ENCODE measurements at places on chromosomes 2 and 18.

GRCh38 chr18:74604361-74604760 lies 6.7 kb downstream of the ZNF407 start:
- no peak for DNase-seq

DNA sequence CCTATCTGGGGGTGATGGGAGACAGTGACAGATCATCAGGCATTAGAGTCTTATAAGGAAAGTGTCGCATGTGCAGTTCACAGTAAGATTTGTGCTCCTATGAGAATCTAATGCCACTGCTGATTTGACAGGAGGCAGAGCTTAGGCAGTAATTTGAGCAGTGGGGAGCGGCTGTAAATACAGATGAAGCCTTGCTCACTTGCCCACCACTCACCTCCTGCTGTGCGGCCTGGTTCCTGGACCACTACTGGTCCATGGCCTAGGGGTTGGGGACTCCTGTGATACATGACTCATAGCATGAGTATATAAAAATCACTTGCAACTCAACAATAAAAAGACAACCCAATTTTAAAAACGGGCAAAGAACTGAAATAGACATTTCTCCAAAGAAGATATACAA lies 71.1 kb upstream of the ACAA2 start:
- no peak for DNase-seq

DNA sequence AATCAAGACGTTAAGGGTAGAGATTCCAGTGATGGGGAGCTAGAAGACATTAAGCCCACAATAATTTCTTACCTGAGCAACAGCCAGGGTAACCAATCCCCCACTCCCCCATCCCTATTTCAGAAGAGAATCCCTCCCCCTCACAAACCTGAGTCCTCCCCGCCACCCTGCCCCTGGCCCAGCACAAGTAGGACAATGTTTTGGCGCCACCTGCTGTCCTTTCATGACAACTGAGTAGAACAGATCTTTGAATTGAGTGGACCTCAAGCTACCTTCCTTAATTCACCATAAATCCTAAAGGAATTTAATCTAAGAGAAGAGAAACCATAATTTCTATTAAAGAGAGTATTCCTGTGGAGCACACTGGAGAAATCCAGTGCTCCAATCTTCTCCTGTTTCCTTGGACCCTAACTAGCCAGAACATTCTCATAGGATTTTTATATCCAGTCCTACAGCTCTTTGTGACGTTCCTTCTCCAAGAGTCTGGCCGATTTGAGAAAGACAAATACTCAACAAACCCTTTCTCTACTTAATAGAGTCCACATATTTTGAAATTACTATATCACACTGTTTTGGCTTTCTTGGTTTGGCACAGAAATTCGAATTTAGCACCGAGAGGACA lies 41.1 kb downstream of the NHEJ1 start:
- peak; percentile 82 for DNase-seq

DNA sequence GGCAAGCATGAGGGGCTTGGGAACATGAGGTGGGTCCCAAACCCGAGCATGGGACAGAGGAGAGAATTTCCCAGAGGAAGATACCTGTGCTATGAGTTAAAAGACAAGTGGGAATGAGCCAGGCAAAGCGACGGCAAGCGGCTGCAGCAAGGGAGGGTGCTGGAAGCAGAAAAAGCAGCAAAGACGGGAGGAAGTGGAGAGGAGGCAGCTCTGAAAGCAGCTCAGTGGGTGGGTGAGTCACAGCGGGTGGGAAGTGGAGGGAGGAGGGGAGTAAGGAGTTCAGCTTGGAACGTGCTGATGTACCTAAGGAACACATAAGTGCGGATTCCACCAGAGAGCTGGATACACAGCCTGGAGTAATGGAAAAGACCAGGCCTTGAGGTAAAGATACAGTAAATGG lies 41.4 kb downstream of the THUMPD2 start:
- no peak for DNase-seq

GRCh38 chr2:12321886-12322285 lies 394.9 kb upstream of the TRIB2 start:
- DNase-seq = no peak
